Fibroblast of villous mesenchyme (primary cell): ENCODE measurements at places on chromosomes 13 and 19. TPM values are rescaled to one million over a fixed set of nuclear protein-coding genes. Genes with fewer than 3 reads are reported as not detected.

GRCh38 chr19:788983-789700, 8.1 kb upstream of the PTBP1 start:
- no peak for DNase-seq

- DNase-seq = no peak
Measured at GRCh38 chr13:110921695-110922094, 6.8 kb upstream of the ANKRD10 start.

GRCh38 chr19:13850910-13851733, 25.8 kb upstream of the NANOS3 start:
- DNase-seq = peak; percentile 94

GRCh38 chr13:101523154-101524131, 71.0 kb downstream of the ITGBL1 start:
- peak; percentile 48 for DNase-seq

GRCh38 chr13:40813667-40814454, 24.4 kb downstream of the SLC25A15 start:
- DNase-seq = peak; percentile 56

DNA sequence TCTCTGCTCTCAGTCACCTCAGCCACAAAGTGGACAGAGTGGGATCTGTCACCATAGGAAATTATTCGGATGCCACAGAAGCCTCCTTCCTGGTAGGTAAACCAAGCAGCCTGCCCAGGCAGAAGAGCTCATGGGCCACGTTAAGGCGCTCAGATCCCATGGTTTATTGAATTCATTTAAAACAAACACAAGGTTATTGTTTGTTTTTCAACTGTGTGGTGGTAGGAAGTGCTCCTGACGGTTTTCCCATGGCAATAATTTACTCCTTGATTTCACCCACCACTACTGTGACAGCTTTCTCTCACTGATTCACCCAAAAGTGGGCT, 14.4 kb downstream of the BCAM start:
- DNase-seq = no peak

DNA sequence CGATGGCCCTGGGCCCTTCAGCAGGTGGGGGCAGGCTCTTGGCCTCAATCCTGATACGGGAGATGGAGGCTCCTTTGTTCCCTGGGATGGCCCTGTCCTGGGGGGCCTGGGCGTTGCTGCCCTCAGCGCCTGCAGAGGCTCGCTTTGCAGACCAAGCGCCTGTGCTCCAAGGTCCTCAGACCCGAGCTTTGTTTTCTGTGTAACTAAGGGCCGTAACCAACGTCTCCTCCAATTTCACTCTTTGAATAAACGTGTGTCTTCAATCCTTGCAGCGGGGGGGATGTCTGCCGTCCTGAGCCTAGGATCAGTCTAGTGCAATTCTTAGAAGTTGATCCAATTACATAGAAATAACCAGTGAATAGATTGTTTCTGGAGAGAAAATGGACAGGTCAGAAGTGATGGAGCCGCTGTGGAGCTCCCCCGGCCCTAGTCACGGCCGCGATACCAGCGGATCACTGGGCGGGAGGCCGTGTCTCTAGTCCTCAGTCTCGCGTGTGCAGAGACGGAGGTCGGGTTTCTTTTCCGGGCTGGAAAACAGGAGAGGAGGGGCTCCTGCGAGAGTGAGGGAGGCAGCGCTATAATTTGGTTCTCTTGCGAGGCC, 5.3 kb downstream of the PTBP1 start:
- no peak for DNase-seq

DNA sequence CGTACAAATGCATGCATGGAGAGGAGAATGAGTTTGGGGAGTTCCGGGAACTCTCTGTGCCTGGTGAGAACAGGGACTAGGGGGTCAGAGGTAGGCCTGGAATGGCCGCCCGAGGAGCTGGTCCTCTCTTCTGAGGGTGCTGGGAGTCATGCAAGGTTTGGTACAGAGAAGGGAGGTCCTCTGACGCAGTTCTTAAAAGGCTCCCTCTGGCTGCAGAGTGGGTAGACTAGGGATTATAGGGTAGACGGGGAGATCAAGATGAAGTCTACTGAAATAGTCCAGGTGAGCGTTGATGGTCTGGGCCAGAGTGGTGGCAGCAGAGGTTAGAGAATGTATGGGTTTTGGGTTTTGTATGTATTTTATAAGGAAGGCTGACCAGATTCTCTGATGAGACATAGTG, 796 bp downstream of the ZNF304 start:
- DNase-seq = peak; percentile 28

- peak; percentile 58 for DNase-seq
Measured at GRCh38 chr19:17406046-17406886, 836 bp upstream of the BST2 start.

GRCh38 chr19:45103508-45104319, 10.7 kb downstream of the PPP1R37 start:
- DNase-seq = no peak

- DNase-seq = no peak
Measured at GRCh38 chr13:42040730-42041010, 7.8 kb upstream of the DGKH start.

GRCh38 chr13:33868343-33868994, 50.5 kb downstream of the RFC3 start:
- DNase-seq = no peak

DNA sequence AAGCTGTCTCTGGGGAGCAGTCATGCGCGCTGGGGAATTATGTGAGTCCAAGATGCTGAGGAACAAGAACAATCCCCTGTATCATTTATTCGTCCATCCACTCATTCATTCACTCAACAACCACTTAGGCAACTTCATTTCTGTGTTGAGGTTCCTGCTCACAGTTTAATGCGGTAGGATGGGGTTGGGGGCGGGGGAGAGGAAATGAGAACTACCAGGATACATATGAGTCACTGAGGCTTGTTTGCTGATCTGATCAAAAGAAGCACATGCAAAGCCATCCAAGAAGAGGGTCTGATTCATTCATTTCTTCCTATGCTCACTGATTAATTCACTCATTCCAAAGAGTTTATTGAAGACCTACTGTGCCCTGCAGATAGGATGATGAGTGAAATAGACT, 20.9 kb downstream of the ZNF536 start:
- no peak for DNase-seq

GRCh38 chr13:103961784-103962183, 895.6 kb upstream of the SLC10A2 start:
- no peak for DNase-seq

DNA sequence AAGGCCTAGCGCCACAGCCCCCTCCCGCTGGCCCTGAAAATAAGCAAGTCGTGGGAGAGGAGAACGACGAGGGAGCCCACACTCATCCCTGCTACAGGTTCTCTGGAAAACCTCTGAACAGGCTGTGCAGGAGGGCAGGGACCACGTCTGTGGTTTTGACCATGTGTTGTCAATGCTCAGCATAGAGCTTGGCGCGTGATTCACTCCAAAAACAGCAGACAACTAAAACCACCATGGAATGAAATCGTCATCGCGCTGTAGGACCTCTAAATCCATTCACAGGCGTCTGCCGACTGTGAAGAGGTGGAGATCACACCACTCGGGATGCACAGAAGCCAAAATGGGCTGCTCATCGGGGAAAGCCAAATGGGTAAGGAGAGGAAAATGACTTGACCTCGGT, 121.3 kb downstream of the COL4A1 start:
- peak; percentile 74 for DNase-seq

- DNase-seq = no peak
Measured at GRCh38 chr13:51772781-51773180, 31.2 kb downstream of the DHRS12 start.

DNA sequence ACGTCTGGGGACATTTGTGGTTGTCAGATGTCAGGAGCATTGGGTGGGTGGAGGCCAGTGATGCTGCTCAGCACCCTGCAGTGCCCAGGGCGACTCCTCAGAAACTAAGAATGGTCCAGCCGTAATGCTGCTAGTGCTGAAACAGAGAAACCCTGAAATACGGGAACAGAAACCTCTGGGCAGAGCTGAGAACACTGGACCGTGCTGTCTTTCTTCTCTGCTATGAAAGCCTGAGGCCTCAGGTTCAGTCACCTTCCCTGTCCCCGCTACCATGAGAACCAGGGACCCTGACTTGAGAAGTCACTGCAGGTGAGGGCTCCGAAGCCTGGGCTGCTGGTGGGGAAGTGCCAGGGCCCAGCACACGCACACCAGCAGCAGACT, 13.4 kb downstream of the CAPS start:
- no peak for DNase-seq

DNA sequence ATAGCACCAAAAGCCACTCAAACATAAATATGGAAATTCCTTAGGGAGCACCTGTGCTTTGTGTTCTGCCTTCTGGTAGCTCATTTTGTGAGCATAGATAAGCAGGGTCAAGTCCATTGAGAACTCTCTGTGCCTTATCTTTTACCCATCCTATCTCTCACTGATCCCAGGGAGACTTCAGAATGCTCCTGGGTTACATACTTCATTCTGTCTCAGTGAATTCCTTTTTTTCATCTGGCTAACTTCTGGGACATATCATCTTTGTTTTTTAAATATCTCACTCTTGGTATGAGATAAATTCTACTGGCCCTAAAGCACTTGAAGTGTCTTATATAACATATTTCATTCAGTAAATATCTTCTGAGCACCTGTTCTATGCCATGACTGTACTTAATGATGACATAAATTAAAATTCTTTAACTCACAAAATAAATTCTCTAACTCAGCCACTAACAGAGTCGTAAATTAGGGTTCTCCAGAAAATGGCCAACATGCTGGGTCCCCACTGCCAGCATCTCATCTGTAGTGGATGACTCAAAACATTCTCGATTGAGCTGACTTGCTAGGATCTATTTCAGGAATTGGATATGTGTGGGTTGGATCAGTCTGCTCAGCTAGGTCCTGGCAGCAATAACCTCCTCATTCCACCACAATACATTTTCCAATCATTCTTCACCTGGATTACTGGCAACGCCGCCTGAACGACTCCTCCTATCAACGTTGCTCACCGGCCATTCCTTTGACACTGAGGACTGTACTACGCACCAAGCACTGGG, 170.2 kb downstream of the FOXO1 start:
- no peak for DNase-seq

GRCh38 chr19:27935669-27936068, 1277.3 kb downstream of the UQCRFS1 start:
- DNase-seq = no peak

DNA sequence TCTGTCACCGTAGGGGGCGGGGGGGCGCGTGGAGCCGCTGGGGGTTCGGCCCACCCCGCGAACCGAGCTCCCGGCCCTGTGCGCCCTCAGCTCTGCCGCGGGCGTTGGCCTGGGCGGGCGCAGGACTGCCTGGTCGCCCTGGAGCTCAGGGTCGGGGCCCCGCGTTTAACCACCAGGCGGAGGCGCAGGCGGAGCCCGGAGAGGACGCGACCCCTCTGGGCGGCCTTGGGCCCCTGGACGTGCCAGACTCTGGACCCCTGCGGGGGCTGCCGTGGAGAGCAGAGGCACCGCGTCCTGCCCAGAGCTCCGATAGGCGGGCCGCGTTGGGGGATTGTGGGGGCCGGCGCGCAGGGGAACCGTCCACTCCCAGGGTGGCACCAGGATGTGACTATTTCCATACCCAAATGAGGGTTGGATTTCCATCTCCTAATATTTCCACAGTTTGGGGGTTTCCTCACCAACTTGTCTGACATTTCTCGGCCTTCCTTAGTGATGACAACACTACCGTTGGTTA, 13.0 kb upstream of the USP29 start:
- no peak for DNase-seq

GRCh38 chr13:31035185-31035965, 102.9 kb downstream of the TEX26 start:
- DNase-seq = no peak

GRCh38 chr13:49295244-49295643, 47.5 kb downstream of the CDADC1 start:
- DNase-seq = no peak

DNA sequence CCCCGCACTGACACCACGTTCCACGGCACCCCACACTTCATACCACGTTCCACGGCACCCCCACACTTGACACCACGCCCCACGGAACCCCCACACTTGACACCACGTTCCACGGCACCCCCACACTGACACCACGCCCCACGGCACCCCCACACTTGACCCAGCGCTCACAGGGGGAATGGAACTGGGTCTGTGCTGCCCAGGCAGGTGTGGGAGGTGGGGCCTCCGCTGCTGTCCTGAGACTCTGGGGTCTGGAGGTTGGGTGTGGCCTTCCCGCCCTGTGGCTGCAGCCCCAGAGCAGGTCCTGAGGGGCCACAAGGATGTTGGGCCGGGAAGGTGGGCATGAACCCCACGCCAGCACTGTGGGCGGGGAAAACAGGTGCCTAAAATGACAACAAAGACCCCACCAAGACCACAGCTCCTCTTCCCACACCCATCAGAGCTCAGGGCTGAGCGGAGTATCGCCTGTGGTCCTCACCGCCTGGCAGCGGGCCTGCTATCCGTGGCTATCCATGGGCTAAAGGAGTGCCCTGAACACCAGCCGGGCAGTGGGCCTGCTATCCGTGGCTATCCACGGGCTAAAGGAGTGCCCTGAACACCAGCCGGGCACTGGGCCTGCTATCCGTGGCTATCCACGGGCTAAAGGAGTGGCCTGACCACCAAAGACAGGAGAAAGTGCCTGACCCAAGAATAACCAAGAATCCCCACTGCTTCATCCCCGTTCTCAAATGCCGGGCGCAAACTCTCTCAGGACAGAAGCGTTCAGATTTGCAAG, 59.9 kb upstream of the C13orf46 start:
- no peak for DNase-seq

GRCh38 chr13:72875233-72875632, 93.3 kb downstream of the PIBF1 start:
- DNase-seq = peak; percentile 17

DNA sequence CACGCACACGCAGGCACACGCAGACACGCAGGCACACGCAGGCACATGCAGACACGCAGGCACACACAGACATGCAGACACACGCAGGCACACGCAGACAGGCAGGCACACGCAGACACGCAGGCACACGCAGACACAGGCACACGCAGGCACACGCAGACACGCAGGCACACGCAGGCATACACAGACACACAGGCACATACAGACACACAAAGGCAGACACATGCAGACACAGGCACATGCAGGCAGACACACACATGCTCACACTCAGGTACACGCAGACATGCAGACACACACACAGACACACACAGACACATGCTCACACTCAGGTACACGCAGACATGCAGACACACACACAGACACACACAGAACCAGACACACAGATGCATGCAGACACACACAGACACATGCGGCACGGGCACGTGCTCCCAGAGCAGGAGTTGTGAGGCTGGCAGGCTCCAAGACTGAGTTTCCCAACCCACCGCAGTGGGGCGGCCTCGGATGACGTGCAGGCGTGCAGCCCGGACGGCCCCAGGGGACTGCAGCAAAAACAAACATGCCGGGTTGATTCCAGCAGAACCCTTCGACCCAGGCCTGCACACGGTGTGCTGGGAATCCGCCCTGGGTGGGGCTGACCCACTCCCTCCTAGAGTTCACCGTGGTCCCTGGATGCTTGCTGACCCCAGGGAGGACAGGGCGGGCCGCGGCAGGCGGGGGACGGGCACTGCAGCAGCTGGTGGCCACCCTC, 100.0 kb downstream of the GADD45B start:
- DNase-seq = peak; percentile 93

The SLC10A2 gene
- total RNA-seq = not detected in 2 replicates

The IFNL1 gene
- not detected in 2 replicates for total RNA-seq

The C19orf73 gene
- 0.32 TPM in 1 of 2 replicates, not detected in the other for total RNA-seq

The CACNA1A gene
- total RNA-seq = 0.32 and 0.43 TPM in 2 replicates

The VSIG10L gene
- 0.43 and 0.64 TPM in 2 replicates for total RNA-seq

The IL11 gene
- 3.0 and 5.2 TPM in 2 replicates for total RNA-seq

The AMH gene
- total RNA-seq = 0.32 and 1.3 TPM in 2 replicates
